Inflammatory macrophage treated with lipopolysaccharide for 4 hours (primary cell): ENCODE measurements at places on chromosomes 16 and 17.

DNA sequence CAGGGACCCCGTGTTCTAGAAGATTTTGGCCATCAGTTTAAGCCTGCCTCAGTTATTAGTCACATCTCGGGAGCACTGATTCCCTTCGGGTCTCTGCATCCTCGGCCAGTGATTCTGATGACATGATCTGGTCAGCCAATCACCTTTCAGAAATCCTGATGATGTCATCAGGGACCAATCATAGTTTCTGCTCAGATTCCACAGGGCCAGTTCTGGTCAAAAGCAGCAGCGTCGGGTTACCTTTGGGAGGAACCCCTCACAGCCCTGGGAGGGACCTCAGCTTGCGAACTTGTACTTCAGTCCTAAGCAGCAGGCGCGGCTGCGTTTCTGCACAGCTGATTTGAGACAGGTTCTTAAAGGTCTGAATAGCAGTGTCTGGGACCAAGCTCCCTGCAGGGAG, 13.9 kb downstream of the KDM8 start:
- no peak for DNase-seq

- no peak for DNase-seq
These were observed 170.7 kb downstream of the DNAH9 start for GRCh38 chr17:11768981-11769380.

DNA sequence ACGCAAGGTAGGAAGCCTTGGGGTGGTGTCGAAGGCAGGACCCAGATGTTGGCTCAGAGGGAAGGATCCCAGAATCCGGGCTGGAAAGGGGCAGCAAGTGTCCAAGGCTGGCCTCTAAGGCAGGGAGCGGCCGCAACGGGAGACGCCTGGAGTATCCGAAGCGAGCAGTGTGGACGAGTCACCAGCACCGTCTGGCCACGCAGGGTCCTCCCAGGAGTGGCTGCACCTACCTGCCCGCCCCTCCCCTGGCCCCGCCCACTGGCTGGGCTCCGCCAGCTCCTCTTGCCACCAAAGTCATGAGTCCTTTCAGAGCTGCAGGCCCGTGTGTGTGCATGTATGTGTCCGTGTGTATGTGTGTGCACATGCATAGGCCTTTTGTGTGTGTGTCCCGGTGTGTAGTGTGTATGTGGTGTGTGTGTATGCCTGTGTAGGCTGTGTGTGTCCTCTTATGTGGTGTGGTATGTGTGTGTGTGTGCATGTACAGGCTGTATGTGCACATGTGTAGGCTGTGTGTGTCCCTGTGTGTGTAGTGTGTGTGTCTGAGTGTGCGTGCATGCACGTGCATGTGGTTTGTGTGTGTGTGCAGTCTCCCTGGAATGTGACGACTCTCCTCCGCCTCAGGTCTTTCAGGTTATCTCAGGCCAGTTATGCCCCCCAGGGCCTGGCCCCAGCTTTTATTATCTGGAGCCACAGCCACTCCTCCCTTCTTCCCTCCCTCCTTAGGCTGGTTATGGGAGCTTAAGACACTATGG, at the start of gene PRSS8:
Gene PRSS8 (minus strand): TSS at position 193 of the 752 bp plus-strand sequence. CDS start 229 bp downstream, outside the sequence.
- no peak for DNase-seq

- no peak for DNase-seq
These were observed 16.2 kb downstream of the SALL1 start for GRCh38 chr16:51134876-51135275.

DNA sequence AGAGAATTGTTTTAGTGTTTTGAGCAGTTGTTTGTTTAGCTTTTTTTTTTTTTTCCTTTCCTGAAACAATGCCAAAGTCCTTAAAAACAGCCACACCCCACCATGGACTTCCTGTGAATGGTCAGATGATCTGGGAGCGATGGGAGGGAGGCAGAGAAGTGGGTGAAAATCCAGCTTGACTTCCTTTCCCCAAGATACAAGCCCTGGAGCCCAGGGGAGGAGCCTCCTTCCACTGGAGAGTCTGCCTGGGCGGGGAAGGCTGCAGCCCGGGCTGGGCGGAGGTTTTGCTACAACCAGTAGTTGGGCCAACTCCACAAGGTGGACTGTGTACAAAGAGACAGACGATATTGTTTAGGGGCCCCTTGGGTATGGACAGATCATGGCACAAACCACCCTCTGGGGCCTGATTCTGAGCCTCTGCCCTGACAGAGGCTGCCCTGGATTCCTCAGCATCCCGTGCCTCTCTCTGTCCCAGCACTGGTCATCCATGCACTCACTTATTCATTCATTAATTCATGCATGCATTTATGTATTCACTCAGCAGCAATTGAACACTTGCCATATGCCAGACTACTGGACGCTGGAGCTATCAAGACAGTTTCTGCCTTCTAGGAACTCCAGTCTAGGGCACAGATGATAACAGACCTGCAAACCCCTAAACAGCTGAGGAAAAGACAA, 29.8 kb downstream of the WSB1 start:
- peak; percentile 28 for DNase-seq

GRCh38 chr16:81542609-81543570, 98.3 kb downstream of the CMIP start:
- DNase-seq = no peak

GRCh38 chr17:69858460-69858859, 216.6 kb upstream of the KCNJ16 start:
- no peak for DNase-seq

DNA sequence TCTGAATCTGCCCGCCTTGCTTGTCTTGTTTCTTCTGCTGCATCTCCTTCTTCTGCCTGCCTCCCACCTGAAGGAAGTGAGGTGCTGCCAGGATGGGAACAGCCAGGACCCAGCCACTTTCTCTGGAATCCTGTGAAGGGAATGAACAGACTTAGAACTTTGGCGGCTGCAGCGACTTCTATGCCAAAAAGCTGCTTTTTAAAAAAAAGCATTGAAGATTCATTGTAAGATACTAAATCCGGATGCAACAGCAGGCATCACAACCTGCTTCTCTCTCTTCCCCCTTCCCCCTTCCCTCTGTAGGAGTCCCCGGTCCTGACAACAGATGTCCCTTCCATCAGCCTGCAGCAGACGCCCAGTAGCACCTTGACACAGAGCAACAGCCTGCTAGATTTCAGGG, 176.3 kb downstream of the HS3ST4 start:
- no peak for DNase-seq

- no peak for DNase-seq
These were observed 5.6 kb upstream of the SHMT1 start for GRCh38 chr17:18368946-18369345.

GRCh38 chr16:79805621-79806020, 205.1 kb upstream of the MAF start:
- DNase-seq = no peak

DNA sequence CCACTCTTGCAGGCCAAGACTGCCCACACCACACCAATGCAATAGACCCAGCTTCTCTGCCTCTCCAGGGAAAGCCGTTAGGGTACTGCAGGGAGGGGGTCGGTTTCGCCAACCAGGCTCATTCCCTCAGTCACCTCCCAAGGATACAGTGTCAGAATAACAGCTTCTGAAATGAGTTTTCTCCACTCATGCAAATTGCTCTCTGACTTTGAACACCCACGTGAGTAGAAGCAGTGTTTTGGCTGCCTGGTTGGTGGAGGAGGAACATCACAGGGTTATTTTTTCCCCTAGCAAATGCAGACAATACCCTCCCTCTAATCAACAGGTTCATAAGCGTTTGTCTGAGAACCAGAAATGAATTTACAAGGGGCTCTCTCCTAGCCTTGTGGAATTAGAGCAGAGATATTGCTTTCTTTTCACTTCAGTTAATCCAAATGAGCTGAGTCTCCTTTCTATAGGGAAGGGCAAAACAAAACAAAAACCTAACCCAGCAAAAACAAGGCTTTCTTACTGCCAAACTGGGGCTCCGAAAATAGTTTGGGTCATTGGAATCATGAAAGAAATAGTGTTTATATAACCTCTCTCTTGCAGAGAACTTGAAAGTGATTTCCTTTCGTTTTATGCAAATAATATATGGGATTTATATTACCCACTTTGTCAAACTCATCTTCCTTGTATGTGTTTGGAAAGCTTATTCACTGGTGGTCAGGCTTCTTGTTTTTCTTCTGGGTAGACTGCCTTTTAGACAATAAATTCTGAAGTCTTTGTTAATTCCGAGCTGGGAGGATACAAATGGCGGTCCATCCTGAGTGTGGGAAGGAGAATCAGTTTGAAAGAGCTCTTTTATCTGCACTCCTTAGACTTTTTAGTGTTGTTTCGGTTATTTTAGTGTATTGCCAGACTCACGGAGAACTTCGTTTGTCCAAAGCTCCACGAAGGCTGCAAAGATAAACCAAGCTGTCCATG, 229.9 kb downstream of the MSI2 start:
- no peak for DNase-seq

DNA sequence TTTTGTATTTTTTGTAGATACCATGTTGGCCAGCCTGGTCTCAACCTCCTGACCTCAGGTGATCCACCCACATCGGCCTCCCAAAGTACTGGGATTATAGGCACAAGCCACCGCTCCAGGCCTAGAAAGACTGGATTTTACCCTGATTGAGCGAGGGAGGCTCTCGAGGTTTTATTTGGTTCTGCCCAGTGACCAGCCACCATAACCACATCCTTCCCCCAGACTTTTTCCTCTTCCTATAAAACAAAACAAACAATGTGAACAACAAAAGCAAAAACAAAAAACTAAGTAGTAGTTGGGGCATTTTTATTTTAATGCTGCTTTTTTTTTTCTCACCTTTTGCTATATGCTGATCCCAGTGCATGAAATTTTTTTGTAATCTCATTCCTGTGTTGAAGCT, 509.6 kb downstream of the MAF start:
- no peak for DNase-seq

- no peak for DNase-seq
These were observed 1096.1 kb upstream of the EEF2KMT start for GRCh38 chr16:6193718-6194117.

DNA sequence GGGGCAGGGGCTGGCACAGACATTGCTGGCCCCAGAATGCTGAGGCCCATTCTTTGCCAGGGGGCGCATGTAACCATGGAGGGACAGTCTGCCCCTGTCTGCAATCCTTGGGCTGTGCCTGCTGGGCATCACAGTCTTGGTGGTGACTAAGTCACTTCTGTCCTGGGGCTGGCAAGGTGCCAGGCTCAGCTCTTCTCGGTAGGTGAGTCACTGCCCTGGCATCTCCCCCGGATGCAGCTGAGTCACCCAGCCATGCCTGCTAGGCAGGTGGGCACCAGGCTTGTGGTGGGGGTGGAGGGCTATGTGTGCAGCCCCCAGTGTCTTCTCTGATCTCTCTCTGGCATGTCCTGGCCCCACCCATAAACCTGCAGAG, 5.6 kb downstream of the RARA start:
- DNase-seq = peak; percentile 92

DNA sequence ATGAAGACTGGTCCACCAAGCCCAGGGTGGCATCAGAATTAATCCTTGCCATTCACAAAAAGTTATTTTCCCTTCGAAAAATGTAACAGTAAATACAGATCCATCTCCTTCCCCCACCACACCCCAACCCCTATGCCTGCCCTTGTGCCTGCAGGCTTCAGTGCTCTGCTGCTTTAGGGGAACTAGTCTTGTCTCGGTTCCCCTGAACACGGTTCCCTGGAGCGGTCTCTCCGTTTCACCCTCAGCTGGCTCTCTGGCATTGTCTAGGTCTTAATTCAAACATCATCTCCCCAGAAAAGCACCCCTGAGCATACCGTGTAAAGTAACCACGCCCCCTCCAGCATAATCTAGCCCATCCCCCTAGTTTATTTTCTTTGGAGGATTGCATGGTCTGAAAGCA, 25.8 kb downstream of the EMP2 start:
- DNase-seq = no peak

- DNase-seq = no peak
These were observed 405.9 kb upstream of the RBFOX1 start for GRCh38 chr16:6926762-6927161.

DNA sequence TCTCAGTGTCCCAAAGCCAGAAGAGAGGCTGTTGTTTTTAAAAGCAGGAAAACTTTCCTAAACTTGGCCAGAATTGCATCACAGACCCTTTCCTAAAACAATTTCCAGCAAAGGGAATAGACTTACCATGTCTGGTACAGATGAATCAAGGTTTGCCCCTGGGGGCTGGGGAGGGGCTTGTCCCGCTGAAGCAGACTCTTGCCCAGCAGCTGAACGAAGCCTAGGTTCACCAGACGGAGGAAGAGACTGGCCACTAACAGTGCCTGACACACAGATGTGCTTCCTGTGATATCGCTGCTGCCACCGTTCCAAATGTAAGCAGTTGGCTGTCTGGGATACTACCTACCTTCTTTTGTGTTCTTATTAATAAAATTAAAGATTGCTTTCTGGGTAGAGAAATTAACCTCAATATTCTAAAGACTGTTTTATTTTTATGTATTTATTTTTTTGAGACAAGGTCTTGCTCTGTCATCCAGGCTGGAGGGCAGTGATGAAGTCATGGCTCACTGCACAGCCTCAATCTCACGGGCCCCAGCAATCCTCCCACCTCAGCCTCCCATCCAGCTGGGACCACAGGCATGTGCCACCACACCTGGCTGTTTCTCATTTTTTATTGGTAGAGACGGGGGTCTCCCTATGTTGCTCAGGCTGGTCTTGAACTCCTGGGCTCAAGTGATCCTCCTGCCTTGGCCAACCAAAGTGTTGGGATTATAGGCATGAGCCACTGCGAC, 13.5 kb downstream of the PRCD start:
- DNase-seq = no peak

- peak; percentile 69 for DNase-seq
These were observed 122.4 kb upstream of the SMURF2 start for GRCh38 chr17:64784353-64785010.

DNA sequence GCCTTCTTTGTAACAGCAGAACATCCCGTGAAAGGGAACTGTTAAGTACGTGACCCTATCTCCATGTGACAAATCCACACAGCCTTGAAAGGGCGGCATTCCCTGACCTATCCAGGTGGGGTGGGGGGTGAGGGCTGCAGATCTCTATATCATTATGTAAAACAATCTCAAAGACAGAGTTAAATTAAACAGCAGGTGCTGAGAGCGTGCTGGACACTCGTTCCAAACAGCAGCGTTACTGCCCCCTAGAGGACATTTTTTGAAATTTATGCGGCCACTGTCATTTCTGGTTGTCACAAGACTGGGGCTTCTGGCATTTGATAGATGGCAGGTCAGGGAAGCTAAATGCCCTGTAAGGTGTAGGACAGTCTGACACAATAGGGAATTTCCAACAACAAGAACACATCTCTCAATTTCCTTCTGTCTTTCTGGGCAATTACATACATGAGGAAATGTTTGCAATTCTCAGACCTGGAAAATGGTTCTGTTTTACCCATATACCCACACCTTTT, 6.7 kb upstream of the SLC25A39 start:
- peak; percentile 89 for DNase-seq

DNA sequence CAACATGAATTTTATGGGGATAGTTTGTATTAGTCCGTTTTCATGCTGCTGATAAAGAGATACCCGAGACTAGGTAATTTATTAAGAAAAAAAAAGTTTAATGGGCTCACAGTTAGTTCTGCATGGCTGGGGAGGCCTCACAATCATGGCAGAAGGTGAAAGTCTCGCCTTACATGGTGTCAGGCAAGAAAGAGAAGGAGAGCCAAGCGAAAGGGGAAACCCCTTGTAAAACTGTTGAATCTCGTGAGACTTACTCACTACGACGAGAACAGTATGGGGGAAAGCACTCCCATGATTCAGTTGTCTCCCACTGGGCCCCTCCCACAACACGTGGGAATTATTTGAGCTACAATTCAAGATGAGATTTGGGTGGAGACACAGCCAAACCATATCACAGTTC, 181.5 kb downstream of the PRKCA start:
- peak; percentile 48 for DNase-seq

- peak; percentile 58 for DNase-seq
These were observed 1.5 kb upstream of the ALDH3A2 start for GRCh38 chr17:19646788-19647696.
